ENCODE measurements at places on chromosomes 5 and 9.

DNA sequence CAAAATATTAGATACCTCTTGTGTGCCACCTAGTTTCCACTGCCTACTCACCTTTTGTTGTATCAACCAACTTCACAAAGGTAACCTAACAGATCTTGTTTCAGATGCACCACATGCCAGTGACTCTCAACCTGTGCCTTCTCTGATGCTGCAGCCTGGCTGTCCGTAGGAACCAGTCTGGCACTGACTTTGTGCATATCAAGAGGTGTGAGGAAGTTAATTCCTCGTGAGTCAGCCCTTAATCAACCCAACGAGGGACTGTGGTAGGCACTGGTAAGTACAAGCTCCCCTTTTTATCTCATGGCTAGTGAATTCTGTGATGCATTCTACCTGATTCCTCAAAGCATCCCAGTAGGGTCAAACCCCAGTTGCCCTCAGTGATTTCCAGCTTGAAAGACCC is 215.4 kb upstream of the CTNND2 start:
- no peak for DNase-seq

- DNase-seq, result no peak
Observed at GRCh38 chr5:131272724-131273123, 8.9 kb downstream of the CDC42SE2 start.

DNA sequence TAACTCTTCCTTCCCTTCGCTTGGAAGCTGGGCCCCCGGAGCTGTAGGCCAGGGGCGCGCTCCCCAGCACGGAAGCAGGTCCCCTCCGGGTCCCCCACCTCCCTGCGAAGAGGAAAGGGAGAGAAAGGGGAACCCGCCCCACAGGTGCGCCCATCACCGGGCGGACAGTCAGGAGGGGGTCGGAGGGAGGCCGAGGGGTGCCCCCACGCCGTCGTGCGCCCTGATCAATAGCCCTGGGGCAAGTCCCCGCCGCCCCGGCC is 793 bp downstream of the AGPAT2 start:
- DNase-seq, result no peak

- DNase-seq, result no peak
Observed at GRCh38 chr5:17396247-17396646, 101.8 kb upstream of the TAF11L2 start.

DNA sequence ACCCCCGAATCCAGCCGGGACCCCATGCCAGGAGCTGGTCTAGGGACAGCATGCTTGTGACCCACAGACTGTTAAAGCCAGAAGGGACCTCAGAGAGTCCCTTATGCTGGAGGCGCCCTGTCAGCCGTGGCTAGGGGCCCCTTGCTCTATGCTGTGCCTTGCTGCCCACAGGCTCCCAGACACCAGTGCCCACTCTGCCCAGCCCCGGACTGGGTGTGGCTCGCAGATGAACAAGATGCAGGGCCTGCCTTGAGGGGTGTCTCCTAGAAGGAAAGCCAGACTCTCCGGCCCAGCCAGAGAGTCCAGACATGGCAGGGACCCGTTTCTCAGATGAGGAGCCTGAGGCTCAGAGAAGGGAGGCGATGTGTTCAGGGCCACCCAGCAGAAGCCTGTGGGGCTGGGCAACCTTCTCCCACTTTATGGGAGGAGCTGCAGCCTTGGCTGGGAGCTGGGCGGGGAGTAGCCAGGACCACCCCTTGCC is 85.7 kb downstream of the LMX1B start:
- no peak for DNase-seq

DNA sequence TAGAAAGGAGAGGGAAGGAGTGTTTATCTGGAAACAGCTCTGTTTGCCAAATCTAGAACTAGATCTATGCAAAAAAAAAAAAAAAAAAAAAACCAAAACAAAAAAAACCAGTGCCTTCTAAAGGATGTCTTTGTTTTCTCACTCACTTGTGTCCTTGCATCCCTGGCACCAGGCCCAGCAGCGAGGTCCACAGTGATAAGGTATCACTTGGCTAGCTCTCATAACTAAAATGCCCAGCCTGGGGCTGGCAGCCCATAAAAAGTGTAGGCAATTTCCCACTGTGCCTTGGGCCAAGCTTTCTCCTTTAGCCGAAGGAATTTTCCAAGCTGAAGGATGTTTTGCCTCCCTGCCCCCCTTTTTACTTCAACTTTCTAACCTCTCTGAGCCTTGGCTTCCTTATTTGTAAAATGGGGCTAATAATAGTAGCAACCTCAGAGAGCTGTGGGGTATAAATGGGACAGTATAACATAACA is 20.8 kb downstream of the RGS3 start:
- DNase-seq, result no peak

DNA sequence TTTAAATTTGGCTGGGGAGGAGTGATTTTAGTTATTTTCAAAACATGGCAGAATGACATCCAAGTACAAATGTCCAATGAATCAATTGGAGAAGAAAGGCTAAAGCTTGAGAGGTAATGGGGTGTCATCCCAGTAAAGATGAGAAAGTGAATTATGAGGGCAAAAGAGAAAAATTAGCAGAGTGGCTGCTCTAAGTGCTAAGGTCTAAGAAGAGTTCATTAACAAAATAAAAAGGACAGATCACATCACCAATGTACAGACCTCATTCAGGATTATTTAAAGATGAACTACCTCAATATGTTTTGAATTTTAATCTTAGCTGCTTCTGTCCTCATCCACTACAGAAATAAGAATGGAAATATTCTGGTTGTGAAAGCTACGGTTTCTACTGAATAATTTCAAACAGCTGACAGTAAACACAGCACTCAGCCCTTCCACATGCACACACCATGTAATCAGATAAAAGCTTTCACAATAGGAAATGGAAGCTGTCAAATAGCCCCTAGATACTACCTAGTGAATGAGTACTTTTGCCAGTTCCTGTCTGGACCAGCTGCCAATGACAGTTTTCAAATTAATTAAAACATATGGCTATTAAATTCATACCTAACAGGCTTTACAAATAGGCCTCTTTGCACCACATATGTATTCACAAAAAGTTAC is 171.5 kb downstream of the SSBP2 start:
- DNase-seq, result peak; percentile 32

DNA sequence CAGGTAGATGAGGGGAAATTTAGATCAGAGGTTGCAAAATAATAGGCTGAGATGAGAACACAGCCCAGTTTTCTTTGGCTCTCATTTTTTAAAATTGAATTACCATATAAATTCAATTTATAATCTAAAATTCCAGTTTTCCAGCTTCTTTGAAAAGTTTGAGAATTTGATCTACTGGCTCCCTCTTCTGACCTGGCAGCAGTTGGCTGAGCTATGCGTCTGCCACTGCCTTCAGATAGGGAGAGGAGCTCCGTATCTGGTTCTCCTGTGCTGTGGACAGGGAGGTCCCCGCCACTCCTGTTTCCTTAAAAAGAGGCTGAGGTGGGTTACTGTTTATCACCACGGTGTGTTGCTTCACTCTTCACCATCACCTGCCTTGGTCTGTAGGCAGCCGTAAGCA is 103.7 kb downstream of the ARHGAP26 start:
- DNase-seq, result no peak

DNA sequence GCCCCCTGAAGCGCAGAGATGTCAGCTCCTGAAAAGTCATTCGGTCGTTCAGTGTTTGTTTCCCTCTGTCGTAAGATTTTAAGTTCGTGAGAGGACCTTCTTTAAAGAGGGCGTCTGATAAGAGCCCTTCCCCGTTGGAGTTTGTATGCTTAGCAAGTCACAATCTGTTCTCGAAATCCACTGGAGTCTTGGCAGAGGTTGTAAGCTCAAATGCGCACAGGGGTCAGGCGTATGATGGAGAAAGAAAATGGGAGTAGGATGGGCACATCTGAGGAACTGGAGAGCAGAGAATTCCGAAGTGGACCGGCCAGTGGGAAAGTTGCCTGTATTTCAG is 710 bp downstream of the HSD17B4 start:
- DNase-seq, result peak; percentile 6

DNA sequence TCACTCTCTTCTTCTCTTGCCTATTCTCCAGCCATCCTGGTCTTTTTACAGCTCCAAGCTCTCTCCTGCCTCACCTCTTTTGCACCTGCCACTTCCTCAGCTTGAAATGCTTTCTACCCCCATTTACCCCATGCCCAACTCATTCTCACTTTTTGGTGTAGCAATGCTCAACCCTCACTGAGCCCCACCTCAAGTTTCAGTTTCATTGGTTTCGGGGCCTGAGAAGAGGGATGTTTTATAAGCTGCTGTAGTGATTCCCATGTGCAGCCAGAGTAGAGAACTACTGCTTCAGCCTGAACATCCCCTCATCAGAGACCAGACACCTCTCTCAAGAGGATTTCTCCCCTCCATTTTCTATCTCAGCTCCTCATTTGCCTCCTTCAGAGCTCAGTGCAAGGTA is 45.2 kb upstream of the FYB1 start:
- no peak for DNase-seq

GRCh38 chr9:35826071-35826701 is 2.3 kb downstream of the FAM221B start:
- peak; percentile 51 for DNase-seq

DNA sequence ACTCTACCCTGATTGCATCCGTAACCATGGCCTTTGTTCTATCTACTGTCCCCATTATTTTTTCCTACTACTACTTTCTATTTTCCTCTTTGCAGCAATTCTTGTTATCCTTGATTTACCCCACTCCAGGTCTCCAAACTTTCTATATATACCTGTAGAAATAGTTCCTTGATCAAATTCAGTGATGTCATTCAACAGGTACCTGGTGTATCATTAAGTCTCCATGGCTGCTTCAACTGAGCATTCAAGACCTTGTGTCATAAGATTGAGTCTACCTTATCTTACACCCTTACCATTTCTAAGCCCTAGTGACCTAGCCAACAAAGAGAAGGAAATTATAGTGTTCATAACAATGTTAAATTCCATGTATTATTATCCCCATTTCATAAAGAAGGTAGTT is 35.8 kb upstream of the ZNF608 start:
- no peak for DNase-seq

DNA sequence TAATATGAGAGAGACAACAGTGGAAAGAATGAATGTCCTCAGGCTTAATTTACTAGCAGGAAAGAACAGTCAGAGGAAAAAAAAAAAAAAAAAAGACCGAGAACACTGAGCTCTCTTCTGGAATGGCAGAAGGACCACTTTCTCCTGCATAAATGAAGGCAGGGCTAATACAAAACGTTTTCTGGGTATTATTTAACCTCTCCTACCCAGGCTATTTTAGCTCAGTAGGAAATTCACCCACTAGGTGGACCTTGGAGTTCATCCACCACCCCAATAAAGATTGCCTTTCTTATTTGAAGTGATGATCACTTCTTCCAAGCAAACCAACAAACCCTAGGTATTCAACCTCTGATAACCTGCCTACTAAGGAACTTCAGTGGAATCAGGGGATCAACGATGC is 3.7 kb downstream of the GLIS3 start:
- no peak for DNase-seq

DNA sequence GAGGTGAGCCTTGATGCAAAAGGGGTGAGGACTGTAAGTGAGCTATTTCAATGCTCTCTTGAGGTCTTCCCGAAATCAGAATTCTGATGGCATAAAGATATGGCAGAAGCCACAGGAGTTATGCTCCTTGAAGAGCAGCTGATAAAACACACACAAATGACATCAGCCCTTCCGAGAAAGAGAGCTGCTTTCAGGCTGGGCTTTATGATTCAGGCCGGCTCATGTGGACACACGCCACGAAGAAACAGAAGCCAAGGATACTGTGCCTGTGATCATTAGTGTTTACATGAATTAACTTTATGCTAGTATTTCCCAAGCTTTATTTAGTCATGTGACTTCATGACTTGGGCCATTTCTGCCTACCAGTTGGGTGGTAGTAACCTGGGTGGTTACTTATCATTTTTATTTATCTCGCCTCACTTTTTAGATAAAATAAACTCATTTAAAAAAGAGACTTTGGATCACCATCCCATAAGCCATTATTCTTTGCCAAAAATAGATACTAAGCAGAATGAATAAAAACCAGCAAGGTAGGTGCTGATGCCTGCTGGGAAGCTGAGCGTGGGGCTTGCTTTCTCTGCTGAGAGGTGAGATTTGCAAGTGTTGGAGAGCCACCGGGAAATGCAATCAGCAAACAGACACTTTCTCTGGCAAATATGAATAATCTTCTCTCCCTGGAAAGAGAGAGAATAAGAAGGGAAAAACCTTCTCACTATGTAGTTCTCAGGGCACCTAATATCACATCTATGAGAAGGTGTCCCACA is 73.0 kb upstream of the SLC25A51 start:
- peak; percentile 92 for DNase-seq

- peak; percentile 63 for DNase-seq
Observed at GRCh38 chr9:92610470-92611420, 59.2 kb downstream of the IPPK start.

DNA sequence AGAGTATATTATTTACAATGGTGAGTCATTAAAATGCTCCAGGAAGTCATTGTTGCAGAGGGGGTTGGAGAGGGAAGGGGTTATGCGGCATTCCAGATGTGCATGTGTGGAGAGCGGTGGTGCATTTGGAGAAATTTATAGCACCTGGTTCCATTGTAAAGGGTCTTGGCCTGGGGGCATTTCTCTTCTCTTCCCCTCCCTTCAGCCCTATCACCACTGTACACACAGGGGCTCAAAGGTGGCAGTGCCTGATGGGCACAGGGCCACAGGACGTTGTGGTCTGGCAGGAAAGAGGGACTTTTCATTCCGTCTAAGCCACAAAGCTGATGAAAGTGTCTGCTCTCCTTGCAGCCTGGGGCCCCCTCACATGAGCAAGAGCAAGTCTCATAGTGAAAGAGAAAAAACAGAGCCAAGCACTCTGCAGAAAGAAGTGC is 442.4 kb upstream of the ZNF462 start:
- peak; percentile 1 for DNase-seq

GRCh38 chr9:22392523-22392922 is 54.1 kb upstream of the DMRTA1 start:
- no peak for DNase-seq

DNA sequence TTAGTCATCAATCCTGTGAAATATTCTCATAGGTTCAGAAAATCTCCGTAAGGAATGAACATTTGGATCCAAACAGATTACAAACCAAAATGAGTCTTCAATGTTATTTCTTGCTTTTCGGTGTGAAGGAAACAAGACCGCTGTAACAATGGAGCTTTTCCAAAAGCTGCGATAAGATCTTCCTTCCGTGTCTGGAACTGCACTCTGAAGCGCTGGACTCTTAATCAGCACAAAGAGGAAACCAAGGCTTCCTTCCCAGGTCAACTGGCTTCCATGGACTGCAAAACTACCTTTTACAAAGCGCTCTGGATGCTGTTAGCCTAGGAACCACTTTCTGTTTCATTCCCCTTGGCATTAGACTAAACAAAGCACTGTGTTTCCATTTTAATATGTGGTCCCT is 137.9 kb upstream of the BASP1 start:
- no peak for DNase-seq

DNA sequence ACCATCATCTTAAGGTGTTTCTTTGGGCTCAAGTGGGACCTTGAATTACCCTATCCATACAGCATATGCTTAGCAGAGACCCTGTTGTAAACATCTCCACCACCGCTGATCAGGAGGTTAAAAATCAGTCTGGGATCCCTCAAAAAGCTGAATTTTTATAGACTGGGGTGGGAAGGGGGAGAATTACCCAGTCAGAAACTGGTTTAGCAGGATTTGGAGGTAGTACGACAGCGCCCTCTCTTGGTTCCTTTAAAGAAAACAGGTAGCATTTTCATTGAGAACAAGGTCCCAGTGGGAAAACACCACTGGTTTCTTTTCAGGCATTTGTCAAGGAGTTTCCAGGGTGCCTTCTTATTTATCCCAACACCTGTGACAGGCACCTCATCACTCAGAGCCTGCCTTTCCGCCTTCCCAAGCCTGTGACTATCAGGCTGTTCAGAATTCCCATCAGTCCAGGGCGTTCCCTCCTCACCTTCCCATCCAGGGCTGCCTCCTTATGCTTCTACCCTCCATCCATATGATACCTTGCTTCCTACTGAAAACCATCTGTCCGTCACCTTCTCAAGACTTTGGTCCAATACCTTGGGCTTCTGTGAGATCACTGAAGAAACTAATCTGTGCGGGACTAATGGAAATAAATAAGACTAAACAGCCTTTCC is 203.8 kb upstream of the RAI14 start:
- DNase-seq, result peak; percentile 6

All from foreskin fibroblast (primary cell).